Activated CD4-positive, alpha-beta T cell treated with anti-CD3 and anti-CD28 coated beads, Interleukin-2, amount 10 ng/mL, durations not matched to agents 24 days and 14 days (primary cell): ENCODE measurements at places on chromosomes 1 and 21. TPM values are rescaled to one million over a fixed set of nuclear protein-coding genes. Genes with fewer than 3 reads are reported as not detected.

Gene FAM151A
- total RNA-seq: not detected in 2 replicates

Gene ANGPTL1
- not detected in 2 replicates for total RNA-seq

DNA sequence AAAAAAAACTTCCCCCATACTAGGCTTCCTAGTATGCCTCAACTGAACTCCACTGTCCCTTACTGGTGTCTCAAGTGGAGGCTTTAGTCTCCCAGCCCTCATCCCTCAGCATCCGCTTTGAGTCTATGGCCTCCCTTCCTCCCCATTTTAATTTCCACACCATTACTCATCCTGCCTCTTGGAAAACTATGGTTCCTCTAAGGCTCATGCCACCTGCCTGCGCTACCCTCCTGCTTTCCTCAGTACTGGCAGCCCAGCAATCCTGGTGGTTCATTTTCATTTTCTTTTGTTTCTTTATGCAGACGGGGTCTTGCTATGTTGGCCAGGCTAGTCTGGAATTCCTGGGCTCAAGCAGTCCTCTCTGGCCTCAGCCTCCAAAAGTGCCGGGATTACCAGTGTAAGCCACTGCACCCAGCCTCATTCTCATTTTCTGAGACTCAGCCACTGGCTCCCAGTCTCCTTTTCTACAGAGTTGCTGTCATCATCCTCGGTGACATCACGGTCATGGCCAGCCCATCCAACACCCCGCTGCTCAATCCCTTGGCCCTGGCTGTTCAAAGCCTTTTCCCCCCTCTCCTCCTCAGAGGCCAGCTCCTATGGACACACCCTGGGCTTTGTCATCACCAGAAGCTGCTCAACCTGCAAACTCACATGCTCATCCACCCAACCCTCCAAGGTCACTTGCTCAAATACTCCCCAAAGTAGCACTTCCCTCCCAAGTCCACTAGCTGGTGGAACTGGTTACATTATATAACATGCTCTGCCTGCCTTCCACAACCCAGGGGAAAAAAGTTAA is 2.3 kb upstream of the PMVK start:
- H3K36me3 ChIP-seq: peaks cover 2% of the 10 kb centered on the region
- peak overlapping the region; percentile 91 for H3K27ac ChIP-seq
- peaks cover 62% of the 10 kb centered on the region for H3K4me1 ChIP-seq
- DNase-seq: no peak
- no peaks in the 10 kb centered on the region for H3K27me3 ChIP-seq

Gene SPRR3
- total RNA-seq: not detected in 2 replicates

- peaks cover 2% of the 10 kb centered on the region for H3K27me3 ChIP-seq
- H3K4me3 ChIP-seq: no peak overlapping the region
- peaks cover 13% of the 10 kb centered on the region for H3K4me1 ChIP-seq
- H3K27ac ChIP-seq: no peak overlapping the region
Measured at GRCh38 chr21:42262831-42263231, 43.9 kb downstream of the ABCG1 start.

DNA sequence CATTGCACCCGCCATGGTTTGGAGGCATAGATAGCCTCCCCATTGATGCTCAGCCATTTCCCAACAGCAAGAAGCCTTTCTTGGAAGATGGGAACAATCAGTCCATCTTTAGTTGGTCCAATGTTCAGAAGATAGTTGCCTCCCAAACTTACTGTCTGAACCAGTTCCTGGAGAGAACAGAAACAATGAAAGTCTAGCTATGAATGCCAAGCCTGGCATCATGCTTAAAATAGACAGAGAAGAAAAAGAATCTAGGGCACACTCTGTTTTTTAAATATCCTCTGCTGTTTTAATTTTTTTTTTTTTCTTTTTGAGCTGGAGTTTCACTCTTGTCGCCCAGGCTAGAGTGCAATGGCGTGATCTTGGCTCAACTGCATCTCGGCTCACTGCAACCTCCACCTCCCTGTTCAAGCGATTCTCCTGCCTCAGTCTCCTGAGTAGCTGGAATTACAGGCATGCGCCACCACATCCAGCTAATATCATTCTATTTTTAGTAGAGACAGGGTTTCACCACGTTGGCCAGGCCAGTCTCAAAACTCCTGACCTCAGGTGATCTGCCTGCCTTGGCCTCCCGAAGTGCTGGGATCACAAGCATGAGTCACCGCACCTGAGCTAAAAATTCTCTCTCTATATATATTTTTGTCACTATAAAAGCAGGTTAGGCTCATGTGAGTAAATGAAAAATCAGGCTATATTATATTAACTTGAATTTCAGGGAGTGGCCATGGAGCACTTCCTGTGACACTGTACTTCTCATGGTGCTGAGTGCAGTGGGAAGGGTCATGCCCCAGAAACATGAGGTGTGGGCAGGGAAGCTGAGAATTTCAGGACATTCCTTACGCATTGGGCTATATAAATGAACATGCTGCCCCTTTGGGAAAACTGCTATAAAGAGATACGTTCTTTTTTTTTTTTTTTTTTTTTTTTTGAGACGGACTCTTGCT is 19.1 kb downstream of the FUCA1 start:
- H3K36me3 ChIP-seq: peaks cover 21% of the 10 kb centered on the region
- no peaks in the 10 kb centered on the region for H3K4me1 ChIP-seq
- H3K4me3 ChIP-seq: no peak overlapping the region
- no peak for DNase-seq

GRCh38 chr1:181222972-181223505 is 134.5 kb downstream of the IER5 start:
- H3K36me3 ChIP-seq: peaks cover 2% of the 10 kb centered on the region
- no peaks in the 10 kb centered on the region for H3K27me3 ChIP-seq
- no peak overlapping the region for H3K27ac ChIP-seq
- H3K4me3 ChIP-seq: no peak overlapping the region

DNA sequence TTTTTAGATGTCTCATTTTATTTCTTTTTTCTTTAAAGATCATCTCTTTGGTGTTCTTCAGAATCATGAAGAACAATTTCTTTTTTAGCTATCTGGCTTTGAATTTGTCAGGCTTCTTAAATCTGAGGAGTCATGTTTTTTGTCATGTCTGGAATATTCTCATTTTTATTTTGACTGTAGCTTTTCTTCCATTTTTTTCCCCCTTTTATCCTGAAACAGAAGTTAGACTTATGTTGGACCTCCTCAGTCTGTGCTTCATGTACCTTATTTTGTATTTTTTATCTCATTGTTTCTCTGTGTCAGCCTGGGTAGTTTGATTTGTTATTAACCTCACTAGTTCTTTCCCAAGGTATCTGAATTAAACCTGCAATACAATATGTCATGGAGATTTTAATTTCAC is 319.2 kb upstream of the ADGRL4 start:
- no peak overlapping the region for H3K27ac ChIP-seq
- no peak overlapping the region for H3K4me3 ChIP-seq
- DNase-seq: no peak
- no peaks in the 10 kb centered on the region for H3K36me3 ChIP-seq

GRCh38 chr1:181014477-181015250 is 8.0 kb downstream of the STX6 start:
- no peaks in the 10 kb centered on the region for H3K27me3 ChIP-seq
- no peak for DNase-seq
- no peak overlapping the region for H3K27ac ChIP-seq
- peaks cover 25% of the 10 kb centered on the region for H3K4me1 ChIP-seq
- no peak overlapping the region for H3K4me3 ChIP-seq

GRCh38 chr1:161962091-161962887 is 61.4 kb downstream of the OLFML2B start:
- no peaks in the 10 kb centered on the region for H3K27me3 ChIP-seq
- peak overlapping the region; percentile 88 for H3K27ac ChIP-seq
- H3K4me3 ChIP-seq: peak overlapping the region; percentile 85
- peaks cover 34% of the 10 kb centered on the region for H3K36me3 ChIP-seq

Gene LRRC41
- 63.1 and 64.6 TPM in 2 replicates for total RNA-seq

Gene C1orf146
- not detected in 2 replicates for total RNA-seq

DNA sequence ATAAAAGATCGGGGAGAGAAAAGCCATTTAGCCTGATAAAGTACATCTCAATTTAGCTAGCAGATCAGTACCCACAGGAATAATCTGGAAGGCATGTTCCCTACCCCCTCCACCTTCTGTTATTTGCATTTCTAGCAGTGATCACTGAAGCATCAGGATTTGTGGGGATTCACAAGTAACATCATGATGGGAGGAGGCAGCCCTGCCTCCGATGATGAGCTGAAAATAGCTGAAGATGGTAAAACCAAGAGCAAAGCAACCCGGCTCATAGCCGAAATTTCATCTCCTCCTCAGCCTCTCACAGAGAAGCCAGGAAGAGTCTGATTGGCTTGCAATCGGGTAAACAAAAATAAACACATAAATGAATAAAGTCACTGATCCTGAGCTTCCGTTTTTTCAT is 2.4 kb downstream of the CCSAP start:
- peak overlapping the region; percentile 91 for H3K4me3 ChIP-seq
- peaks cover 12% of the 10 kb centered on the region for H3K27me3 ChIP-seq
- peak overlapping the region; percentile 50 for H3K27ac ChIP-seq
- peaks cover 22% of the 10 kb centered on the region for H3K36me3 ChIP-seq
- DNase-seq: no peak

- H3K27me3 ChIP-seq: peaks cover 66% of the 10 kb centered on the region
- DNase-seq: no peak
- H3K4me1 ChIP-seq: peaks cover 2% of the 10 kb centered on the region
- H3K27ac ChIP-seq: no peak overlapping the region
Measured at GRCh38 chr1:47508702-47509431, 71.0 kb downstream of the FOXD2 start.

Gene CNR2
- total RNA-seq: 0.02 TPM in 1 of 2 replicates, not detected in the other

Gene PRKAA2
- not detected in 2 replicates for total RNA-seq

- H3K27ac ChIP-seq: no peak overlapping the region
- no peak overlapping the region for H3K4me3 ChIP-seq
- peaks cover 13% of the 10 kb centered on the region for H3K4me1 ChIP-seq
- DNase-seq: no peak
Measured at GRCh38 chr1:197972406-197972805, 55.2 kb downstream of the LHX9 start.

DNA sequence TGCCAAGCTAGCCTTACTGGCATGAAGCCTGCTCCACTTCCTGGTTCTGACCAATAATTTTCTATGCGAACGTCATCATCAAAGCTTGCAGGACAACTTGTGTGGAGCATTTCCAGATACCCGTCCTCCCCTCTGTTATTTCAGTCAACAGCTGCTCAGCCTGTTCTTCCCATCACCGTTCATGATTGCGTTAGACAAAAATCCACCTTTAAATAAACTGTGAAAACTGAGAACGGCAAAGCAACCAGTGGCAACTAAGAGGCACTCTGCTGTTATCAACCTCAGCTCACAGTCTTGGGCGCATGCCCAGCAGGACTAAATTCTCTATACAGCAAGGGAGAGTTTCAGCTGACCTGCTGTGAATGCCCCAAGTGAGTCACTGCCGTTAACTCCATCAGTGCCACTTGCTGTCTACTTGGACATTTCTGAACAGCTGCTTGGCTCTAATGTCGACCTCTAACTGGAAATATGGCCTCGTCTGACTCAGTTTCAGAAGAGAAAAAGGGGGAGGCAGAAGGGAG is 207.4 kb upstream of the RUNX1 start:
- no peak overlapping the region for H3K4me3 ChIP-seq
- H3K27me3 ChIP-seq: no peaks in the 10 kb centered on the region
- H3K4me1 ChIP-seq: no peaks in the 10 kb centered on the region
- DNase-seq: no peak
- H3K27ac ChIP-seq: peak overlapping the region; percentile 12

Gene LMOD1
- not detected in 2 replicates for total RNA-seq

DNA sequence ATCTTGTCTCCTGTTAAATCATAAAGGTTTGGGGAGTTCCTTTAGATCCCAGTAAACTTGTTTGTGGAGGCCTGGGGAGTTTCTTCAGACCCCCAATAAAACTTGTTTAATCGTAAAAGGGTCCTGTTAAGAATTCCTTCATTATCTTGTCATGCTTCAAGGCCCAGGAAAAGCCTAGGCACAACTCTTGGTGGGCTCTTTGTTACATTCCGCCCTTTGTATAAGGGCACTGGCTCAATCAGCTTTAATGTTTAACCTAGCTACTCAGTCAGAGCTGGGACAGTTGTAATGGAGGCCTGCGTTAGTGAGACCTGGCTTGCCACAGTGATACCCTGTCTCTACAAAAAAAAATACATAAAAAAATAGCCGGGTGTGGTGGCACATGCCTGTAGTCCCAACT is 77.2 kb downstream of the MPZL1 start:
- H3K27me3 ChIP-seq: no peaks in the 10 kb centered on the region
- H3K4me3 ChIP-seq: no peak overlapping the region
- H3K36me3 ChIP-seq: peaks cover 7% of the 10 kb centered on the region
- no peak for DNase-seq
- no peak overlapping the region for H3K27ac ChIP-seq
